ENCODE measurements at places on chromosomes 3 and 15.

- peaks cover 16% of the 10 kb centered on the region for H3K27me3 ChIP-seq
- no peak overlapping the region for H3K27ac ChIP-seq
- no peaks in the 10 kb centered on the region for H3K4me1 ChIP-seq
- H3K36me3 ChIP-seq = no peaks in the 10 kb centered on the region
- no peak overlapping the region for H3K4me3 ChIP-seq
Observed at GRCh38 chr15:62209821-62210220, 44.7 kb upstream of the C2CD4B start.

- no peak overlapping the region for H3K4me3 ChIP-seq
- H3K27me3 ChIP-seq = peaks cover 12% of the 10 kb centered on the region
- no peaks in the 10 kb centered on the region for H3K4me1 ChIP-seq
- DNase-seq = no peak
- H3K27ac ChIP-seq = no peak overlapping the region
Observed at GRCh38 chr3:182735672-182736071, 57.6 kb upstream of the ATP11B start.

GRCh38 chr15:33132722-33133345 lies 61.7 kb downstream of the FMN1 start:
- peaks cover 2% of the 10 kb centered on the region for H3K36me3 ChIP-seq
- H3K4me3 ChIP-seq = no peak overlapping the region
- no peak overlapping the region for H3K27ac ChIP-seq

- peaks cover 8% of the 10 kb centered on the region for H3K4me1 ChIP-seq
- DNase-seq = no peak
- no peak overlapping the region for H3K4me3 ChIP-seq
- H3K27me3 ChIP-seq = peaks cover 29% of the 10 kb centered on the region
- H3K36me3 ChIP-seq = no peaks in the 10 kb centered on the region
Observed at GRCh38 chr3:129341331-129342141, 62.9 kb downstream of the HMCES start.

DNA sequence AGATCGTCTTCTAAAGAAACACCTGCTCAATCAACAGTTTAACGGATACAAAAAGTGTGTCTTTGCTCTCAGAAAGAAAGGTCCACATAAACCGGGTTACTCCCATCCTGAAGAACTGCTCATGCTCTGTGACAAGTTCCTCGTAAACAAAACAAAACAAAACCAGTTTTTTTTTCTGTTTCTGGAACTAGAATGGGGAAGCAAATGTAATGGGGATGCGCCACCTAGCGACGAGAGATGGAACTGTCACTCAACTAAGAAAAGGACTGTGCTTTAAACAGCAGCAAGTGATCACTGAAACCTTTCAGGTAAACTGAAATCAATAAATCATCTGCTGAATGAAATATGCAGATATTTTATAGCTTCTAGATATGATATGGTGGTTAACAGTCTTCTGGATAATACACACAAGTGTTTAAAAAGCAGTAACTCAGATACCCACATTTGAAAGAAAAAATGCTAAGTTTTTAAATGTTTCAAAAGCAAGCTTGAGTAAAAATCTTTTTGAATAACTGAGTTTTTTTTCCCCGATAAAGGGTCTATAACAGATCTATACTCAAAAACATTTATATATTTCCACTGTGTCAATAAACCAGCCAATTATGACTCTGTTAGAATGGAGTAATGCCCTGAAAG lies 10.9 kb downstream of the TM2D3 start:
- DNase-seq = peak; percentile 74
- H3K27me3 ChIP-seq = no peaks in the 10 kb centered on the region
- H3K27ac ChIP-seq = peak overlapping the region; percentile 1
- peaks cover 27% of the 10 kb centered on the region for H3K36me3 ChIP-seq
- no peak overlapping the region for H3K4me3 ChIP-seq

GRCh38 chr3:124650798-124651197 lies 79.5 kb upstream of the UMPS start:
- peaks cover 8% of the 10 kb centered on the region for H3K27me3 ChIP-seq
- peaks cover 34% of the 10 kb centered on the region for H3K4me1 ChIP-seq
- peak overlapping the region; percentile 41 for H3K27ac ChIP-seq
- no peaks in the 10 kb centered on the region for H3K36me3 ChIP-seq

DNA sequence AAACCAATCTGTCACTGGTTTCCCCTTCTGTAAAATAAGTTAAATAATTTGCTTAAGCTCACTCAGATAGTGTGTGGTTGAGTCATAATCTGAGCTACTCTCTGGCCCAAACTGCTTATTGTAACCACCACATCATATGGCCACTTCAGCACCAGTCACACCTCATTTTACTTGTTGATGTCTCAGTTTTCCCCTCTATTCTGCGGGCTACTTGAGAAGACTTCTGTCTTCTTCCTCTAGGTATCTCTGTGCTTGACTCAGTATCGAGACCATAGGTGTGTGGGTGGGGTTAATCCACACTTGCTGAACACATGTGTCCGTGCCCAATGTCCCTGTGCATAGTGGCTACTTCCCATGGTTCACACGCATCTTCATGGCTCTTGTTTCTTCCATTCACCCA lies 32.9 kb downstream of the CRYGS start:
- DNase-seq = no peak
- H3K36me3 ChIP-seq = no peaks in the 10 kb centered on the region
- peak overlapping the region; percentile 66 for H3K4me3 ChIP-seq
- peak overlapping the region; percentile 24 for H3K27ac ChIP-seq
- H3K4me1 ChIP-seq = peaks cover 51% of the 10 kb centered on the region
- peaks cover 22% of the 10 kb centered on the region for H3K27me3 ChIP-seq

DNA sequence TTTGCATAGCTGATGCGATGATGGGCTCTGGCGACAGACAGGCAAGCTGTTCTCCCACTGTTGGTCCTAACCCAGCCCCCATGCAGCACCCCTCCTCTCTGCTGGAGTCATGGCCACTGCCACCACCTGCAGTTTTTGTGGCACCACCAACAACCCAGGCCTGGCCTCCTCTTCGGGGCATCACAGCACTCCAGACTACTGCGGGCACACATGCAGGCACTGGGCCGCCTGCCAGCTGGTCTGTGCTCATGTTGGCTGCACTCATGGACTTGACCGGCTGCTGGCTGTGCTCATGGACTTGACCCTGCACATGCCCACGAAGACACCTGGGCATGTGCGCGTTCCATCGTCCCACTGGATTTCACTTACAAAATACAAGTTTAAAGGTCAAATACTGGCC lies 130.9 kb upstream of the TMEM108 start:
- H3K4me3 ChIP-seq = no peak overlapping the region
- no peaks in the 10 kb centered on the region for H3K4me1 ChIP-seq
- no peaks in the 10 kb centered on the region for H3K36me3 ChIP-seq
- H3K27ac ChIP-seq = no peak overlapping the region
- no peak for DNase-seq

DNA sequence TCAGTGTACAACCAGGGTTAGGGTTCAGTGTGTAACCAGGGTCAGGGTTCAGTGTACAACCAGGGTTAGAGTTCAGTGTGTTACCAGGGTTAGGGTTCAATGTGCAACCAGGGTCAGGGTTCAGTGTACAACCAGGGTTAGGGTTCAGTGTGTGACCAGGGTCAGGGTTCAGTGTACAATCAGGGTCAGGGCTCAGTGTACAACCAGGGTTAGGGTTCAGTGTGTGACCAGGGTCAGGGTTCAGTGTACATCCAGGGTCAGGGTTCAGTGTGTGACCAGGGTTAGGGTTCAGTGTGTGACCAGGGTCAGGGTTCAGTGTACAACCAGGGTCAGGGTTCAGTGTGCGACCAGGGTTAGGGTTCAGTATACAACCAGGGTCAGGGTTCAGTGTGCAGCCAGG lies 33.3 kb downstream of the CYP11A1 start:
- H3K4me3 ChIP-seq = no peak overlapping the region
- H3K27ac ChIP-seq = no peak overlapping the region
- H3K36me3 ChIP-seq = no peaks in the 10 kb centered on the region
- no peaks in the 10 kb centered on the region for H3K27me3 ChIP-seq
- H3K4me1 ChIP-seq = no peaks in the 10 kb centered on the region
- no peak for DNase-seq

GRCh38 chr3:38582941-38583645 lies 66.4 kb downstream of the SCN5A start:
- H3K27me3 ChIP-seq = no peaks in the 10 kb centered on the region
- H3K4me1 ChIP-seq = no peaks in the 10 kb centered on the region
- no peak overlapping the region for H3K4me3 ChIP-seq
- no peak overlapping the region for H3K27ac ChIP-seq
- DNase-seq = no peak

DNA sequence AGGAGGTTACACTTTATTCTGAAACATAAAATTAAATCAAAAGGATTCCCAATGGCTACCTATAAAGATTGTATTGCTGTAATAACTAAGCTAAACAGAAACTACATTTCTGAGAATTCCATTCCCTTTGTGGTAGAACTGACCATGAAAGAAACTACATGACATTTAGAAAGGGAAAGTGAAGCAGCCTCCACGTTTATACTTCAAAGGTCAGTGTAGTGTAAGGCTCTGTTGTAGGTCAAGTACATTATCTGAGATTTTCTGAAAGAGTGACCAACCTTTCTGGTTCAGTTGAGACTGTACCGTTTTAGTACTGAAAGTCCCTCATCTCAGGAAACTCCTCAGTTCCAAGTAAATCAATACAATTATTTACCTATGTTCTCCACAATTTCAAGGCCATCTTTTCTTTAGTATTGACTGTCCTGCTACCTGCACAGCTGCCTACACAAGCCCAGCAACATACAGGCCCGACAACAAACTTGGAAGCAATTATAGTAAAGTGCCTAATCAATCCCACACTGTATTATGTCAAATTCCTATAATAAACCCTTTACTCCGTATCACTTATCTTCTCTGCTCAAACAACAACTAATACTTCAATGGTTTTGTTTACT lies 343.0 kb downstream of the PLOD2 start:
- no peak overlapping the region for H3K27ac ChIP-seq
- peaks cover 5% of the 10 kb centered on the region for H3K36me3 ChIP-seq
- no peaks in the 10 kb centered on the region for H3K27me3 ChIP-seq
- H3K4me3 ChIP-seq = no peak overlapping the region
- DNase-seq = no peak
- no peaks in the 10 kb centered on the region for H3K4me1 ChIP-seq

DNA sequence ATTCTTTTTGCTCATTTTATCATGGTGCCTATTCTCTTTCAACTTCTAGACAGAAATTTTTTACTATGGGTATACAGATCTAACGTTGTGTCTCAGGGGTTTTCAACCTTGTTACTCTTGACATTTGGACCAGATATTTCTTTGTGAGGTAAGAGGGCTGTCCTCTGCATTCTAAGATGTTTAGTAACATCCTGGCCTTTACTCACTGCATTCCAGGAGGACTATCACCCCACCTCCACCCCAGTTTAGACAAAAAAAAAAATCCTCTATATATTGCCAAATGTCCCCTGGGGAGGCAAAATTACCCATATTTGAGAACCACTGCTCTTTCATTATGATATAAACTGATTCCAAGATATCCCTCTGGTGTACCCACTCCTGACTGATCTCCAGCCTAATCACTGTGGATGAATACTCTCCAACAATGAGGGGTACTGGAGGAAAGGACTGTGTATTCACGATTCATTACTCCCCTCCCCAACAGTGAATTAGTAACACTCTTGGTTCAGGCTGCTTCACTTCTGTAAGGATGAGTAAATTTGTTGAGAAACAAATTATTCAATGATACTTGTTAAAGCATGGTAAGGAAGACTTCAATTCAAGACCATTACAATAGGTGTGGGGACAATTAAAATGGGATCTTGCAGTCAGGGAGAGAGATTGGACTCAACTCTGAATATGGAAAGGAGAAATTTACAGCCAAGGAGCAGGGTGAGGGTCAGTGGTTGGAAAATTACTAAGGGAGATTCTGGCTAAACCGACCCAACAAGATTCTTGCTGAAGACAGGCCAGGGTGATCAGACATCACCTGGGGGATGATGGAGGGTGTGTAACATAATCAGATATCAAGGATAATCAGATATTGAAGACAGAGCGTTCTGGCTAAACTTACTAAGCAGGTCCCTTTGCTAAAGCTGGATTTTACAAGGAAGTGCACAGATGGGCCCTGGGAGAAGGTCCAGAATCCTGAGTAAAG lies 123.8 kb upstream of the DAZL start:
- H3K4me1 ChIP-seq = no peaks in the 10 kb centered on the region
- peaks cover 35% of the 10 kb centered on the region for H3K36me3 ChIP-seq
- no peak for DNase-seq
- no peak overlapping the region for H3K4me3 ChIP-seq
- peaks cover 15% of the 10 kb centered on the region for H3K27me3 ChIP-seq

- no peak for DNase-seq
- H3K27me3 ChIP-seq = no peaks in the 10 kb centered on the region
- peak overlapping the region; percentile 92 for H3K4me3 ChIP-seq
Observed at GRCh38 chr15:60396100-60396499, 1.7 kb downstream of the ANXA2 start.

DNA sequence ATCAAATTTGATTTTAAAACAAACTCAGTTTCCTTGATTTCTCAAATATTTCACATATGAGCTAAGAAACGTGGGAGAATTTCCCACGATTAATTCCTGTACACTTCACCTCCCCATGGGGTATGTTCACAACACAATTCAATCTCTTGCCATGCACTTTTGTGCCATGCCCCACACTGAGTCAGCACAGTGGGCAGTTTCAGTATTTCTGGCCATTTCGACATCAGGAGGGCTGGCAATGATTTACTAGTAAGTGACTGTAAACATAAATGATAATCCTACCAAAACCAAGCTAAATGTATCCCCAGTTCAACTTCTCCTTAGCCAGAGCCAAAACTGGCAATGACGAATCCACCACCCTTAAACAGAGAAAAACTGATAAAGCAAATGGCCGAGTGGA lies 293.6 kb downstream of the FGF12 start:
- DNase-seq = no peak
- H3K4me3 ChIP-seq = no peak overlapping the region
- no peaks in the 10 kb centered on the region for H3K36me3 ChIP-seq
- H3K27me3 ChIP-seq = no peaks in the 10 kb centered on the region
- no peaks in the 10 kb centered on the region for H3K4me1 ChIP-seq

DNA sequence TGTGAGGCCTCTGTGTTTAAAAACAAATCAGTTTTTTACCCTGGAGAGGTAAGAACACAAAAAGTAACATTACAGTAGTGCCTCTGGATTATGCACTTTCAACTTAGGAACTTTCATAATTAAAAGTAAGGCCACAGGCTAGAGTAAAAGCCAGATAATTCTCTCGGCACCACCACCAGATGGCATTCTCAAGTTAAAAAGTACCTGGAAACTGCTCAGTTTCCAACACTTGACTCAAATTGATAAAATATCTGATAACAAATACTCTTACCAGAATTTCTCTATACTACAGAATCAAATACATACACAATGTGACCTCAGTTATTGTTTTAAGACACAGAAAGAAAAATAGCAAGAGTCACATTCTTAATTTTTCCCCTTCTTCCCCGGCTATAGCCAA lies 19.9 kb downstream of the SPICE1 start:
- no peaks in the 10 kb centered on the region for H3K36me3 ChIP-seq
- DNase-seq = no peak
- no peak overlapping the region for H3K27ac ChIP-seq
- peaks cover 7% of the 10 kb centered on the region for H3K4me1 ChIP-seq
- H3K4me3 ChIP-seq = no peak overlapping the region

- peaks cover 11% of the 10 kb centered on the region for H3K4me1 ChIP-seq
- no peaks in the 10 kb centered on the region for H3K27me3 ChIP-seq
- H3K4me3 ChIP-seq = no peak overlapping the region
- H3K36me3 ChIP-seq = no peaks in the 10 kb centered on the region
Observed at GRCh38 chr3:72761410-72761809, 86.8 kb downstream of the SHQ1 start.

- no peaks in the 10 kb centered on the region for H3K4me1 ChIP-seq
- H3K27ac ChIP-seq = no peak overlapping the region
- no peak for DNase-seq
- no peaks in the 10 kb centered on the region for H3K27me3 ChIP-seq
- no peaks in the 10 kb centered on the region for H3K36me3 ChIP-seq
Observed at GRCh38 chr3:87654184-87654583, 377.8 kb upstream of the POU1F1 start.

- H3K36me3 ChIP-seq = no peaks in the 10 kb centered on the region
- H3K4me3 ChIP-seq = no peak overlapping the region
- no peak for DNase-seq
- peaks cover 28% of the 10 kb centered on the region for H3K27me3 ChIP-seq
- peaks cover 3% of the 10 kb centered on the region for H3K4me1 ChIP-seq
- H3K27ac ChIP-seq = no peak overlapping the region
Observed at GRCh38 chr3:98731720-98732285, 31.3 kb upstream of the ST3GAL6 start.

Data from natural killer cell treated with Interleukin-12 subunit alpha and Interleukin-12 subunit beta and Interleukin-15 and Interleukin-18, amount 100 ng/mL, for 72 hours (primary cell).